ENCODE measurements at places on chromosomes 6 and 20.

- no peak for DNase-seq
Measured at GRCh38 chr6:162442687-162443086, 284.9 kb downstream of the PRKN start.

- DNase-seq = no peak
Measured at GRCh38 chr20:38547288-38548085, 33.5 kb upstream of the ADIG start.

DNA sequence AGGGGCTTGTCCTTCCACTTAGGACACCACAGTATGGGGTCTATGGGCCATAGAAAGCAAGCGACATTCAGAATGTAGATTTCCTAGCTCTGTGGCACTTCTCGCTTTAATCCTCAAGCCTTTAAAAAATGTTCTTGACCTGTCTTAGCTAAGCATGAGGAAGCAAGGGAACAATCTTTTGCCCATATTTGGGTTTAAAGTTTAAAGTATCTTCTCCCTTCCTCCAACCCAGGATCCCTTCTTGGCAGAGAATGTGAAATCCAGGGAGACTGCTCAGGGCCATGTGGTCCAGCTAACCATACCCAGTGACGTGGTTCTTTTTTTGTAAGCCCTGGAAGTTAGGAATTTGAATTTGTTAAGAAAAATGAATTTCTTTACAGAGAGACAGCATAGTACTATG is 289.9 kb downstream of the BTBD9 start:
- no peak for DNase-seq

- no peak for DNase-seq
Measured at GRCh38 chr6:169362501-169363121, 109.0 kb upstream of the THBS2 start.

- no peak for DNase-seq
Measured at GRCh38 chr6:168988801-168989200, 264.8 kb downstream of the THBS2 start.

DNA sequence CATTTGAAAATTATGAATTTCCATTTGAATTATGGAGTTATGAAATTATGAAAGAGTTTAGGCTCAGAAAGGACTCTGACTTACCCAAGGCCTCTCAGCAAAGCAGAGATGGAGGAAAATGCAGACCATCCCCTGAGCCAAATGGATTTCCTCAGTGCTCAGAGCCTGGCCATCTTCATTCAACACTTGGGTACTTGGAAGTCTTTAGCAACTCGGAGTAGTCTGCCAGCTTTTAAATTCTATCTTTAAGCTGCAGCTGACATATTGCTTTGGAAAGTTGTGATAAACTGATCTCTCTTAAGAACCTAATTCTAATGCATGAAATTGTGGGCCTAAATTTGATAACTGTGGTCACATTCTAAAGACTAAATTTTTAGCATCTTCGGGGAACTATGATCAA is 315.4 kb downstream of the SAMD5 start:
- DNase-seq = no peak
